ENCODE measurements at places on chromosomes 3 and 15.

DNA sequence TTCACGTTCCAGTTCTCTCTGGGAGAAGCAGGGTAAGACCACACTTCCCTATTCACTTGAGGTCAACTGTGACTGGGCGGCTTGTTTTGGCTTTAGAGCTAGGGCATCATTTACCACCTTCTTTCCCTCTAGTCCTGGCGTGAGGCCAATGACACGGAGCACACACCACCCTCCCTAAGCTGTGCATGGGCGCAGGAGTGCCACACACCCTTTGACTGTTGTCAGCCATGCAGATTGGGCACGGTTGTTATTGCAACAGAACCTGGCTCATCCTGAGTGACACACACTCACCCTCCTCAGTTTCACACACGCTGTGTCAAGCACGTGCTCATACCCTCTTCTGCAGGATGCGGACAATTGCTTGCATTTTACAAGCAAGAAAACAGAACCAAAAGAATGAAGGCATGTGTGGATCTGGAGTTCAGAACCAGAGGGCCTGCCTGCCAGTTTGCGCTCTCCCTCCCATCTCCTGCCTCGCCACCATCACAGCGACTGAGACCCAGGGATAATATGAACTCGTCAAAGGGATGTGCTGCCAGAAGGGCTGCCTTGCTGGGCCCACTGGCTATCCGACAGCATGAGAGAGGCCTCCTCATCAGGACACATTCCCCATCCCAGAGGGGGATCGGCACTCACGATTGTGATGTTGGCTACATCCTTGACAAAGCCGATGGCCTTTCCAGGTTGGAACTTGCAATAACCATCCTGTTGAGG, 17.6 kb downstream of the CTSH start:
- DNase-seq = peak; percentile 53

DNA sequence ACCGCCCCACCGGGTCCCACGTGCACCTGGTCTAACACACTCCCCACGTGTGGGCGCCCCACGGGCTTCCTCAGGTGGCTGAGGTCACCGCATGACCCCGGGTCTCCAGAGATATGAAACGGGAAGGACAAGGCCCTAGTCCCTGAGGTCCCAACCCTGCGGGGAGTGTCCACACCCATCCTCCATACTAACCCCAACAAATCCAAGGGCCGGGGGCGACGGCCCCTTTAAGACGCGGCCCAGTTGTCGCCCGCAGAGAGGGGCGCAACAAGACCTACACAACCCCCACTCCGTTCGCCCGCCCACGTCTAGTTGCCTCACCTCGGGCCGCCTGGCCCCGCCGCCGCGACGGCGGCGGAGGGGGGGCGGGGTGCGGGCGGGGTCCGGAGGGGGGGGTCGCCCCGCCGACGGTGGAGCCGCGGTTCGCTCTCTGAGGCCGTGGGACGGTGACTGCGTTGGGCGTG, 396 bp downstream of the INO80 start:
- peak; percentile 95 for DNase-seq

- DNase-seq = peak; percentile 93
Measured at GRCh38 chr3:107523539-107524325, 970 bp downstream of the BBX start.

DNA sequence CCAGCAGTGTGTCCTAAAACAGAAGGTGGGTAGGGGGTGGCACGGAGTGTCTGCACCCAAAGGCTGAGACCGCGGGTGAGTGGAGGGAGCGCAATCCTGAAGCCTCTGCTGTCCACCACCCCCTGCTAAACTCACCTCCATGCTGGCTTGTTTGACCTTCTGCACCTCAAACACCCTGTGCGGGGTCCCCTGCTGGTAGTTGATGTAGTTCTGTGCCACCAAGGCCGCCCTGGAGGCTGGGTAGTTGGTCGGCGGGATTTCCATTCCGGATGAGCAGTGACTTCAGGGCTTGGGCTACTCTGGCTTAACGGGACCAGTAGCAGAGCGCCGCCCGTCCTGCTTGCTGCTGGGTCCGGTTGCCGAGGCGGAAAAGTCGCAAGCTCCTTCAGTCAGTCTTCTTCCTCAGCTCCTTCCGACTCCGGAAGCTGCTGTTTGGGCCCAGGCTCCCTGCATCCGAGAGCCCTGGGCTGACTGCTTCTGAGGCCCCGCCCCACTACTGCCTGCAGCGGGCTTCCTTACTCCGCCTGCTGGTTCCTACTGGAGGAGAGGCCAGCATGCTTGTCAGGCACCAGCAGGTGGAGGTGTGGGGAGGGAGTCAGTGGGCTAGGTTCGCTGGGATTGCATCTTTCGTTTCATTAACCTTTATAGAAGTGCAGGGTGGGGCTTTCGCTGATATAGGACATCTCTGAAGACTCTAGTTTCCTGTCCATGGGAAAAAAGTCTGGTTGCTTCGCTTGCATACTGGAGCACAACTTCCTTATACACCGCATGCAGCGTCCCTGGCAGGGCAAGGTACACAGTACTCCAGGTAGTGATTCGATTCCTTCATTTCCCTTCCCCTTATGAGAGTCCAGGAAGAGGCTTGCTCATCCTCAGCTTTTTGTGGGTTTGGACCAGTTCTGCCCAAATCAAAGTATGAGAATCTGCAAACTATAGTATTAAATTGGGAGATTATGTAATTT, at the start of gene LXN:
LXN (minus strand) TSS at position 434 of the 962 bp plus-strand sequence; CDS start at position 264, 170 bp downstream.
- DNase-seq = peak; percentile 94

GRCh38 chr3:141808586-141808985, 45.4 kb downstream of the GRK7 start:
- no peak for DNase-seq

- DNase-seq = no peak
Measured at GRCh38 chr3:5428607-5429516, 241.4 kb downstream of the EDEM1 start.

DNA sequence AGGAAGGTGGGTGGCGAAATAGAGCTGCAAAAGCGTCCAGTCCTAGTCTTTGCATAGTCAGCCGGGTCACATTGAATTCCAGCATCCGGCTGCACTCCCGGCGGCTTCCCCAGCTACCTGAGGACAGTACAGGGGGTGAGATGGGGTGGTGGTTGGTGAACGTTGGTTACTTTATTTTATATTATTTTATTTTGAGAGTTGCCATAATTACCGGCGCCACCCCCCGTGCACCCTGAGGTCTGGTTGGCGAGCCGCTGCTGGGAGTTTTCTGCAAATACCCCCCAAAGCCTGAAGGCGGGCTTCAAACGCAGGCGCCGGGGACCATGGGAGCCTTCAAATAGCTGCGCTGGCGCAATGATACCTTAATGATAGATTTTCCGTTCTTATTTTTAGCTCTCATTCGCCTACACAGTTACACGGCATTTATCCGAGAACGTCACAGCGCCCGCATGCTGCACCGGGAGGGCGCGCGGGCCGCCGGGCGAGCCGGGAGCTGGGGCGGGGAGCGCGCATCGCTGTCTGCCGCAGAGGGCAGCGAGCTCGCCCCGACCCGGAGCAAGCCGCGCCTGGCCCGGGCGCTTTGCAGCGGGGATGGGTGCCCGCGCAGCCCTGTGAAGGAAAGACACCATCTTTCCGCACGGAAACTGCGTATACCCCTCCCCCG, 756 bp upstream of the RASGRF1 start:
- no peak for DNase-seq

GRCh38 chr3:169998668-169999131, 32.1 kb downstream of the SEC62 start:
- DNase-seq = no peak

GRCh38 chr3:57818772-57819171, 62.7 kb downstream of the SLMAP start:
- DNase-seq = no peak
